ENCODE measurements at places on chromosomes 7 and 10. TPM values are rescaled to one million over a fixed set of nuclear protein-coding genes. Genes with fewer than 3 reads are reported as not detected.

Gene MAGI2
- total RNA-seq: 10.6 TPM

Gene EIF5AL1
- 0.14 TPM for total RNA-seq

Gene PILRA
- 8.0 TPM for total RNA-seq

Gene ZC3HAV1
- 28.0 TPM for total RNA-seq

Gene KCNH2
- 49.4 TPM for total RNA-seq

Gene UTF1
- total RNA-seq: not detected

Gene FUOM
- 13.0 TPM for total RNA-seq

Gene TUBAL3
- total RNA-seq: 0.49 TPM

Gene ACTR3C
- total RNA-seq: 22.4 TPM

Gene COBL
- total RNA-seq: 87.3 TPM

Gene SEMA3E
- total RNA-seq: 19.8 TPM

Gene HOGA1
- total RNA-seq: 13.3 TPM

Gene MTURN
- 36.3 TPM for total RNA-seq

Gene DNAJB12
- 42.5 TPM for total RNA-seq

Gene GNAT3
- total RNA-seq: 1.2 TPM

Gene PAX4
- total RNA-seq: not detected

Data from mucosa of gallbladder (tissue), 1 donor.